ENCODE measurements at places on chromosomes 4 and X.

DNA sequence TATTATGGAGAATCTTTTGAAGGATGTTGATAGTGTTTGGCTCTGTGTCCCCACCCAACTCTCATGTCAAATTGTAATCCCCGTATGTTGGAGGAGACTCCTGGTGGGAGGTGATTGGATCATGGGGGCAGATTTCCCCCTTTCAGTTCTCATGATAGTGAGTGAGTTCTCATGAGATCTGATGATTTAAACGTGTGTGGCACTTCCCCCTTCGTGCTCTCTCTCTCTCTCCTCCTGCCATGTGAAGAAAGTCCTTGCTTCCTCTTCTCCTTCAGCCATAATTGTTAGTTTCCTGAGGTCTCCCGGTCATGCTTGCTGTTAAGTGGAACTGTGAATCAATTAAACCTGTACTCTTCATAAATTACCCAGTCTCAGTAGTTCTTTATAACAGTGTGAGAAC, 166.1 kb upstream of the NUDT6 start:
- no peak overlapping the region for H3K4me3 ChIP-seq
- no peak overlapping the region for H3K27ac ChIP-seq
- no peaks in the 10 kb centered on the region for H3K27me3 ChIP-seq
- DNase-seq: no peak

DNA sequence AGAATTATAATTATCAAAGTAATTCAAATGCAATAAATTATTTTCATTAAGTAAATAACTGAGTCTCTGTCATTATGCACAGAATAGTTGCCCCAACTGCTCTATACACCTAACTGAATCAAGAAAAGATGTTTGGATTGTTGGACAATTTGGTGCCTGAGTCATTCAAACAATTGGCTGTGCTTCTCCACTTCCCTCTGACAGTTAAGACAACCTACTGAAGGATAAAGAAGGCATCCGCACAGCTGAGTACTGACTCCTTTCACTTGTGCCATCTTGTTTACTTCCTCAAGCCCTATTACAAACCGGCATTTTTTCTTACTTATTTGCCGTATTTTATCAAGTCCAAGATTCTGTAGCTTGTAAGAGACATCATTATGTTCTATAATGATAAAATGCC, 110.6 kb upstream of the C1QTNF7 start:
- H3K4me3 ChIP-seq: no peak overlapping the region
- no peak overlapping the region for H3K27ac ChIP-seq
- peaks cover 24% of the 10 kb centered on the region for H3K4me1 ChIP-seq
- no peaks in the 10 kb centered on the region for H3K27me3 ChIP-seq
- no peaks in the 10 kb centered on the region for H3K36me3 ChIP-seq

- H3K27me3 ChIP-seq: no peaks in the 10 kb centered on the region
- H3K4me3 ChIP-seq: no peak overlapping the region
- DNase-seq: no peak
- H3K27ac ChIP-seq: no peak overlapping the region
- no peaks in the 10 kb centered on the region for H3K36me3 ChIP-seq
Measured at GRCh38 chr4:146004730-146005129, 66.1 kb upstream of the ZNF827 start.

DNA sequence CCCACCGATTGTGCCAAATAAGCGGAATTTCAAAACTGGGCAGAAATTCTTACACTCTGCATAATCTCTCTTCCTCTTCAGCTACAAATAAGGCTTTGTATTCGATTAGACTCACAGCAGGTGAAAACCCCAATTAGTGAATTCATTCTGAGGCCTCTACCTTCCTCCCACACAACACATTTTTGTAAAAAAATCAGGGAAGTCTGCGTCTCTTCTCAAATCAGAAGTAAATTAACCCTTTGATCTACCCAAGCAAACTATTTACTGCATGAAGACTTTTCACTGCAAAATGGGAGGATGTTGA, 200.6 kb upstream of the FTHL17 start:
- no peak for DNase-seq
- H3K36me3 ChIP-seq: no peaks in the 10 kb centered on the region
- no peaks in the 10 kb centered on the region for H3K4me1 ChIP-seq
- no peak overlapping the region for H3K4me3 ChIP-seq
- H3K27ac ChIP-seq: no peak overlapping the region
- no peaks in the 10 kb centered on the region for H3K27me3 ChIP-seq

DNA sequence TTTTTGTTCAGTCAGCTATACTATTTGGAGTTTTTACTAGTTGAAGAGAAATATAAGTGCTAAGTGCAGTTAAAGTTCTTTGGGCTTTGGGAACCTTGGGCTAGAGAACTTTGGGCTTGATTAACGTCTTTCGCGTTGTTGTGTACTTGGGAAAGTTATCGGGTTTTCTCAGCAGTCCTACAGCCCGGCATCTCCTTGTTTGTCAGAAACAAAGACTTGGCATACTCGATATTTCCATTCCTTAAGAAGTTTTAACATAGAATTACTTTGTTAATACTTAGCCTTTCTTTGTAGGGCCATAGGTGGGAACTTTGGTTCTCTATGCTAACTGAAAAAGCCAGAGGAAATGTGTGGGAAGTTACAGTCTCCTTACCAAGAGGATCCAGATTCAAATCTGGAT, 28.7 kb downstream of the RAPGEF2 start:
- no peaks in the 10 kb centered on the region for H3K36me3 ChIP-seq
- DNase-seq: no peak
- H3K27ac ChIP-seq: no peak overlapping the region
- no peaks in the 10 kb centered on the region for H3K4me1 ChIP-seq

DNA sequence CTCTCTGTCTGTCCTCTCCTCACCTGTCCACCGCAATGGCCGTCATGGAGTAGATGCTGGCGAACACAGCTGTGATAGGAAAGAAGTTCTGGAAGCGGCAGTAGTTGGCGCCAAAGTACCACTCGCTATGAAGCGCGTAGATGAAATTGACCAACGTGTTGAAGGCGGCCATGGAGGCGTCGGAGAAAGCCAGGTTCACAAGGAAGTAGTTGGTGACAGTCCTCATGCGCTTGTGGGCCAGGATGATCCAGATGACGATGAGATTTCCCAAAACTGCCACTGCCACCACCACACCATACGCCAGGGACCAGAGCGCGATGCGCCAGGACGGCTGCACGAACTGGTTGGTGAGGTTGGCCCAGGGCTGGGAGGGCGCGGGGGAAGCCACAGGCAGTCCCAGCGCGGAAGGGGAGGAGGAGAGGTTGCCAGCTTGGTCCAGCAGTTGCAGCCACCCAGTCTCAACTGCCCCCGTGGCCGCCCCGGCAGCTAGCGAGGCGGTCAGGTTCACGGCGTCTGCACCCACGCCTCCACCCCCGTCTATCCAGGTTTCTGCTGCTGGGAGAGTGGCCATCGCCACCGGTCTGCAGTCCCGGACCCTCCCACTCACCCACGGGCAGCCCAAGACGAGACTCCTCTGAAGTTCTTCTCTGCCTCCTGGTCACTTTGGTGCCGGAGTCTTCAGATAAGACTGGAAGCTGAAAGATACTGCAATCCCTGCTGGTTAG, 518 bp downstream of the TACR3 start:
- no peak overlapping the region for H3K4me3 ChIP-seq
- DNase-seq: no peak
- no peaks in the 10 kb centered on the region for H3K36me3 ChIP-seq
- H3K27me3 ChIP-seq: no peaks in the 10 kb centered on the region
